Tibial nerve (tissue), 4 donors: ENCODE measurements at places on chromosomes 11 and 22. TPM values are rescaled to one million over a fixed set of nuclear protein-coding genes. Genes with fewer than 3 reads are reported as not detected.
A peak's percentile ranks its signal among the peaks of the same experiment; 100 is the strongest.

Gene MRGPRX4
- not detected for total RNA-seq

Gene BATF2
- total RNA-seq = 0.63 TPM

Gene LSP1
- total RNA-seq = 69.0 TPM

Gene KIRREL3
- total RNA-seq = not detected

Gene GAS2L1
- total RNA-seq = 43.5 TPM

Gene MMP13
- not detected for total RNA-seq

Gene DPAGT1
- total RNA-seq = 23.3 TPM

Gene KLHL35
- total RNA-seq = 3.0 TPM

Gene ZNF280B
- total RNA-seq = under 0.01 TPM

Gene OTOG
- not detected for total RNA-seq

DNA sequence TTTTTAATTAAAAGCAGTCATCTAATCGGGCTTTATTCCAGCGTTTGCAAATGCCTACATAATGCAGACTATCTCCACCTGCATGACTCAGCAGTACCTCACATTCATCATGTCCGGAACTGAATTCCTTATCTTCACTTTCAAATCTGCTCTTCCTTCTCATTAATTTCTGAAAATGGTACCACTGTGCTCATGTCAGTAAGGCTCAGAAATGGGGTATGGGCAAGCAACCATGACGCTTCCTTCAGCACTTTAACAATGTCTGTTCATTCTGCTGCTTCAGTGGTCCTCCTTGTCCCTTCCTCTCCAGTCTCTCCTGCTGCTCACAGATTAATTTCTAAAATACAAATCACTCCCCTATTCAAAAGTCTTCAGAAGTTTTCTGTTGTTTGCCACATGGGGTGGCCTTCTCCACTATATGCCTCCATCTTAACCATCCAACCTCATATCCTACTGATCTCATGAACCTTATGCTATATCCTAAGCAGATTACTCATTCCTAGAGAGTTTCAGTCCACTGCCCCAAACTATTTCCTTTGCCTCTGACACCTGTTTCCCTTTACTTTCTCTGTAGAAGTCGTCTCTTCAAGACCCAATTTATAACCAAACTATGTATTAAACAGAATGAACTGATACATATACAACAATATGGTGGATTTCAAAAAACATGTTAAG lies 7.0 kb downstream of the GTF2H1 start:
- no peak for DNase-seq

DNA sequence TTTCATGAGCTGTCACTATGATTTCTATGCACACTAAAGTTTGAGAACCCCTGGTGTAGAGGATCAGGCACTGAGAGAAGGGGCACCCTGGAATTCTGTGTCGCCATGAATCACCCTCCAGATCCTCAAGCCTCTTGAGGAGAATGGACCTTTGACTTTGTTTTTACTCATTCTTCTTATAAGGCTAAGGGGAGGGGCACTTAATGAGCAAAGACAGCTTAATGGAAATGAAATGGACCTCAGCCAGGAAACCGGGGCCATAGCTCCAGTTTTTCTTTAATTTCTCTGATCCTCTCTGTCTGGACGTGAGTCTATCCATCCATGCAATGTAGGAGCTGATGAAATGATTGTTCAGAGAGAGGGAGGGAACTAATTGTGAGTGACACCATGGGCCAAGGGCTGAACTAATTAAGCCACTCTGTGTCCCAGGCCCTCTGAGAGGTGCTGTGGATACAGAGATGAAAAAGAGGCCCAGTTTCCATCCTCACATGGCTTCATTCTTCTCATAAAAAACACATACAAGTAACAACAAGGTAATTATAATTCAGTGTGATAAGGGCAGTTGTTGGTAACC lies 32.8 kb downstream of the OR2AT4 start:
- no peak for DNase-seq

GRCh38 chr11:74534216-74534945 lies 40.9 kb upstream of the LIPT2 start:
- no peak for DNase-seq

DNA sequence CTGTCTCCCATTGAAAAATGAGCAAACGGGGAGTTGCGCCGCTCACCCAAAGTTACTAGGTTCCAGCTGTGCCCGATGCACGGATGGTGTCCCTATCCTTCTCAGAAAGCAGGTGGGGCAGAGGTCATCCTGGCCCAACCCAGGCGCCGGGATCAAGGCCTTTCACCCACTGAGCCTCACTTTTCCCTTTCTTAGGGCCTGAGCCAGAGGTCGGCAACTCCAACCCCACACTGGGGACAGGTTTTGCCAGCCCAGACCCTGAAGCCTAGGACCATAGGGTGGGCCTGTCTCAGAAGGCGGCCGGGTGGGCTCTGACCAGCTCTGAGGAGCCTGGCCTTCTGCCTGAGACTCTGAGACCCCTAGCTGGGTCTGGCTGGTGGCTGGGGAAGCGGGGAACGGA lies 6.3 kb downstream of the IGSF9B start:
- no peak for DNase-seq

GRCh38 chr11:32198053-32198452 lies 107.2 kb downstream of the RCN1 start:
- DNase-seq = no peak

DNA sequence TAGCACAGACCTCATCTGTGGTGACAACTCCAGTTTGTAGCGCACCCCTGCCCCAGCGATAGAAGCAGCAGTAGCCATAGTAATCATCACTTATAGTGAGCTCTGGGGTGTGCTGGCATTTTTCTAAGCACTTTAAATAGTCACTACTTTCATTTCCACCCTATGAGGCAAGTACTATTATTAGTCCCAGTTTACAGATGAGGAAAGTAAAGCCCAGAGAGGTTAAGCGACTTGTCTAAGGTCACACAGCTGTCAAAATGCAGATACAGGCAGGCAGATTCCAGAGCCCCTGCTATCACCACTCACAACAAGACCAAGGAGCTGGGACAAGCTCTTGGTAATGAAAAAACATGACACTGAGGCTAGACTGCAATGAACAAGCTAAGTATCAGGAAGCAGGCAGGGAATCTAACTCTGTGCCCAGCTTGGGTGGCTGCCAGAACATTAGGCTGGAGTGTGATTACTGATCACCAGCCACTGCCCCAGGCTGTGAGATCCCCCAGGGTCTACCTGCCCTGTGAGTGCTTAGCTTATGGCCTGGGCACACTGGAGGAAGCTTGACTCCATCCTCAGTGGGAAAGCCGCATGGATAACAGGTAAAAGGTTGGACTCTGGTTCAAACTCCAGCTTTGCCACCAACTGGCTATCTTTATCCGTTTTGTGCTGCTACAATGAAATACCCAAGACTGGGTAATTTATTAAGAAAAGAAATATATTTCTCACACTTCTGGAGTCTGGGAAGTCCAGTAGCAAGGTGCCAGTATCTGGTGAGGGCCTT lies 561.1 kb downstream of the MN1 start:
- DNase-seq = no peak

GRCh38 chr11:40975076-40975475 lies 484.4 kb downstream of the LRRC4C start:
- no peak for DNase-seq

DNA sequence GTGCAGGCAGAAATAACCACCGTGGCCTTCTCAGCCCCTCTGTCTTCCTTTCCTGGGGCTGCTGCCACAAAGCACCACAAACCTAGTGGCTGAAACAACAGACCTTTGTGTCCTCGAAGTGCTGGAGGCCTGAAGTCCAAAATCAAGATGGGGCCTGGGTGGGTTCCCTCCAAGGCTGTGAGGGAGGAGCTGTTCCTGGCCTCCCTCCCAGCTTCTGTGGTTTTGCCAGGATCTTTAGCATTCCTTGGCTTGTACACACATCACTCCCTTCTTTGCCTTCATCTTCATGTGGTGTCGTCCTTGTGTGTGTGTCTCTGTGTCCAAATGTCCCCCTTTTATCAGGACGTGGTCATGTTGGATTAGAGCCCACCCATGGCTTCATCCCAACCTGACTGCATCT lies 29.0 kb upstream of the PARVG start:
- DNase-seq = no peak

DNA sequence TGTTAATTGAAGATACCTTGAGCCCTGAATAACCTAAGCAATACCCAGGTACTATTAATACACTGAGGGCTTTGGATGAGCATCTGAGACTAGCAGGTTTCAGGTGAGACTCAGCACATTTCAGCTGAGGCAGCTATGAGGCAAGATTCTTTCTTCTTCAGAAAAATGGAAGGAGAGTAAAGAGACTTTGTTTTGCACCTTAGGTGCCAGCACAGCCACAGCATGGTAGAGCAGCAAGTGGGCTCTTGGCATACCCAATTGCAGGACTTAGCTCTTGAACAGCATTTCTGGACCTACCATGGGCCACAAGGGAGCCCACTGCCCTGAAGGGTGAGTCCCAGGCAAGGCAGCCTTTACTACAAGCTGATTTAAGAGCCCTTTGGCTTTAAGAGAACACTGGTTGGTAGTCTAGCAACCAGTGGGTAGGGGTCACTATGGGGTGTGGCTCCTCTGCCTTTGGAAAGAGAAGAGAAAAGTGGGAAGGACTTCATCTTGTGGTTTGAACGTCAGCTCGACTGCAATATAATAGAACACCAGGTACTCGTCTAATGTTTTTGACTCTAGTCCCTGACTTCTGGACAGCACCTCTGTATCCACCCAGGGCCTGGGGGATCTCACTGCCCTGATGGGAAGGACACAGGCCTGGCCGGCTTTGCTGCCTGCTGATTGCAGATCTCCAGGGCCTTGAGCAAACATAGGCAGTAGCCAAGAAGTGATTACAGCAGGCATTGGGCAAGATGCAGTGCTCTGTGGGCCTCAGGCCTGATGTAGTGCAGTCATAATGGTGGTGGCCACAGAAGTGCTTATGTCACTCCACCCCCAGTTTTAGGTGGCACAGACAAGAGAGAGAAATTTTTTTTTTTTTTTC lies 73.3 kb downstream of the GLYATL1 start:
- no peak for DNase-seq

DNA sequence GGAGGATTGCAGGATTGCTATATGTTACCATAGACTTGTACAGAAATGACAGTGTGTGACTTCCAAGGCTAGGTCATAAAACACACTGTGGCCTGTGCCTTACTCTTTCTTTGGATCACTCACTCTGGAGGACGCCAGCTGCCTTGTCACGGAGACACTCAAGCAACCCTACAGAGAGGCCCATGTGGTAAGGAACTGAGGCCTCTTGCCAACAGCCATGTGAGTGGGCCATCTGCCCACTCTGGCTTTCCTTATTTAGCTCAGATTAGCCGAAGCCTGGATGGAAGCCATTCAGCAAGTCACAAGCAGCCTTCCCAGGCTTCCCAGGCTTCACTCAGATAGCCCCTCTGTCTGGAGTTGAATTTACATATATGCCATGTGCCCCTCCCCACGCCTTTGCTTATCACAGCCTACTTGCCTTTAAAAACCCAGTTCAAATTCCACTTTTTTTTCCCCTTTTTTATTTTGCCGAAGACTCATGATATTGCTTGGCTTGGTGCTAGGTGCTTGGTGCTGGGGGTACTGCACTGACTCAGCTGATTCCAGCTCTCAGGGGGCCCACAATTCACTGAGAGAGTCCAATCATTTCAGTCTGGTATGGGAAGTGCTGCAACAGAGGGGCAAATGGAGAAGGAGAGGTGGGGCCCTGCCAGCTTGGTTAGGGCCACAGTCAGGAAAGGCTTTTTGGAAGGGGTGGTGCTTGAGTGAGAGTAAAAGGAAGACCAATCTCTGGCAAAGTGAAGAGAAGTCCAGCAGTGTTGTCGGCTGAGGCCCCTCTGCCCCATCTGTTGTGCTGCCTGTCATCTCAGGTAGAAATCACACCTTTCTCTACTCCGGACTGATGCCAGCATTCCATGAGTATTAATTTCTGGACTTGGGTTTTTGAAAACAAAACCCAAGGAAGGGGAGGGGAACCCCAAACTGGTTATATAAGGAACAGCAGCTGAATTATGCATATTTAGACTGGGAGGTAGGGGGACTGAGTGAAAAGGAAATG lies 14.5 kb upstream of the P4HA3 start:
- peak; percentile 79 for DNase-seq

- DNase-seq = peak; percentile 25
These were observed at the start of gene SORL1 for GRCh38 chr11:121451986-121452608. Gene SORL1 (plus strand): TSS chr11:121452314. CDS start chr11:121452332, 18 bp downstream.

- no peak for DNase-seq
These were observed 1.5 kb downstream of the MS4A8 start for GRCh38 chr11:60700689-60701468.

GRCh38 chr22:24355574-24355973 lies 71.8 kb upstream of the ADORA2A start:
- DNase-seq = no peak

DNA sequence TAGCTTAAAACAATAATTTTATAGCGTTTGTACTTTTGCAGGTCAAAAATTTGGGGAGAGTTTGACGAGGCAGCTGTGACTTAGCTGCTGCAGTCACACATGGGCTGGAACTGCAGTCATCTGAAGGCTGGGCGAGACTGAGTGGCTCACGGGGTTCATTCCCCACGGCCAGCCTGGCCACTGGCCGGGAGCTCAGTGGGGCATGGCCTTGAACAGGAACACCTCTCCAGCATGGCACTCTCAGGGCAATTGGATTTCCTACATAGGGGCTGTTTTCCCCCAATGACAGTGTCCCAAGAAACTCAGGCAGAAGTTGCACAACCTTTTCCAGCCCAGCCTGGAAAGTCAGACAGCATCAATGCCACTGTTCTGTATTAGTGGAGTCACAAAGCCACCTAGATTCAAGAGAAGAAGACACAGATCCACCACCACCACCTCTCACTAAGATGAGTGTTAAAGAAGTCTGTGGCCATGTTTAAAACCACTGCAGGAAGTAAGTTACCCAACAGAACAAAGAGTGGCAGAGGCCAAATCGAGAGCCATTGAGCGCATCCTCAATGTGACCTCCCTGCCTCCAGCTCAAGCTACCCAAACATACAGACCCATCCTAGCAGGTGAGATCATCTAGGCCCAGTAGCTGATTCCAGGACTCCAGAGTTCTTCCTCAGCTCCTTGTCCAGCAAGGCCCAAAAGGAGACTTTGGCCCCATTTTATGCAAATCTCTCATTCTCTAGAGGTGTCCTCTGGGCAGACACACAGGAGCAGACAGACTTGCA lies 618.7 kb upstream of the CADM1 start:
- DNase-seq = no peak

DNA sequence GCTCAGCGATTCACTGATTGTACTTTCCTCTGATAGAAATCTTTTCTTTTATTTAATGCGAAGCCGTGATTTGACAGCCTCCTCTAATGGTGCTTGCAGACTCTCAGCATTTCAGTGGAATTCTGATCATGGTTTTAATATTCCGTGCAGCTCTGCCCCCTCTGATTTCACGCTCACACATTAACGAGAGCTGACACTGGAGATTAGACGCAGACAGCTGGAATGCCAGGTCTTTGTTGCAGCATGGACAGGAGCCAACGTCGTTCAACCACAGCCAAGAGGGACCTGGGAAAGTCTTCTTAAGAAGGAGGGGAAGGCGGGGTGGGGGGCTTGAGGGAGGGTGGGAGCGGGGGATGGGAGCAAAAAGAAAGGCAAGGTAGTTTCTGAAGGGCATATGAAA lies 186.4 kb downstream of the BLID start:
- DNase-seq = peak; percentile 38

GRCh38 chr11:110015695-110016094 lies 77.5 kb upstream of the ZC3H12C start:
- no peak for DNase-seq

DNA sequence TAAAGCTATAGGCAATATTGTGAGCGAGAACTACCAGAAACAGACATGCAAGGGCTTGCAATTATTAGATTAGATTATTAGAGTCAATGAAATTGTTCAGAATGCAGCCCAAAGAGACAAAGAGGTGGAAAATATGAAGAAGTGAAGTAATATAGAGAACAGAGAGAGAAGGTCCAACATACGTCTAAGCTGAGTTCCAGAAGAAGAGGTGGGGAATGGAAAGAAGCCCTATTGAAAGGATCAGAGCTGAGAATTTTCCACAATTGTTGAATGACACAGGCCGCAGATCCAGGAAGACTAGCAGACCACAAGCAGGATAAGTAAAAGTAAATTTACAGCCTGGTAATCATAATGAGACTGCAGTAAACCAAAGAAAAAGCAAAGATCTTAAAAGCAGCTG lies 93.2 kb downstream of the EXT2 start:
- DNase-seq = no peak
